ENCODE measurements at places on chromosomes 2 and 18.

- no peak for DNase-seq
Measured at GRCh38 chr2:26561918-26562810, 79.0 kb downstream of the CIB4 start.

- DNase-seq: no peak
Measured at GRCh38 chr2:205556357-205556756, 125.9 kb upstream of the NRP2 start.

GRCh38 chr18:49898421-49898820, 85.1 kb upstream of the ACAA2 start:
- DNase-seq: no peak

GRCh38 chr2:20061940-20062339, 10.5 kb upstream of the LAPTM4A start:
- DNase-seq: no peak

- DNase-seq: no peak
Measured at GRCh38 chr2:26412091-26412673, 10.5 kb downstream of the DRC1 start.

GRCh38 chr2:66772618-66773017, 337.7 kb downstream of the MEIS1 start:
- DNase-seq: no peak

GRCh38 chr2:208711598-208711997, 305.0 kb downstream of the PTH2R start:
- DNase-seq: no peak

DNA sequence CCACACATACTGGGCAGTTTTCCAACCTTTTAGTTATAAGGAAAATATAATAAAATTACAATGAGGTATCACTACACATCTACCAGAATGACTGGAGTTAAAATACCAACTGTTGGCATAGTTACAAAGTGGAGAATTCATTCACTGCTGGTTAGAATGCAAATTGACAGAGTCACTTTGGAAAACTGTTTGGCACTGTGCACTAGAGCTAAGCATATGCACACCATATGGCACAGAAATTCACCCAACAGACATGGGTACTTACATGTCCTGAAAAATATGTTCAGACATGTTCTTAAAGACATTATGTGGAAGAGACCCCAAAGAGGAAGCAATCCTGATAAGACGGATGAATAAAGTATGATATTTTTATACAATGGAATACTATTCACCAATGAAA, 686.1 kb upstream of the RAB6C start:
- no peak for DNase-seq

DNA sequence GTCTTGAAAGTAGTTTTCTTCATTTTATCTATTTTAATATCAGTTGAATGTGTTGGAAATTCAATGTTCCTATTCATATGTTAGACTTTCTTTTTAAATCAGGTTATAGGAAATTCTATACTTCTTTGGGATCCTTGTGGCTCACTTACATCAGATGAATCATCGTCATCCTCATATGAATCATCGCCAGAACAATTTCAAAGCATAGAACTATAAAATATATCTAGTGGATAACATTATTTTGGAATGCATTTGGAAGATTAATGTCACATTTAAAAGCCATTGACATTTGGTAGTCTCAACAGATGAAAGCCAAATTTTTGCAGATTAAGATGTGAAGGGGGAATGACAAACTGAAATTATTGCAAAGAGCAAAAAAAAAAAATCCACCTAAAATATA, 94.1 kb downstream of the FAM161A start:
- no peak for DNase-seq

Data from esophagus squamous epithelium (tissue), 5 donors.